ENCODE measurements at places on chromosomes 2 and 18.

DNA sequence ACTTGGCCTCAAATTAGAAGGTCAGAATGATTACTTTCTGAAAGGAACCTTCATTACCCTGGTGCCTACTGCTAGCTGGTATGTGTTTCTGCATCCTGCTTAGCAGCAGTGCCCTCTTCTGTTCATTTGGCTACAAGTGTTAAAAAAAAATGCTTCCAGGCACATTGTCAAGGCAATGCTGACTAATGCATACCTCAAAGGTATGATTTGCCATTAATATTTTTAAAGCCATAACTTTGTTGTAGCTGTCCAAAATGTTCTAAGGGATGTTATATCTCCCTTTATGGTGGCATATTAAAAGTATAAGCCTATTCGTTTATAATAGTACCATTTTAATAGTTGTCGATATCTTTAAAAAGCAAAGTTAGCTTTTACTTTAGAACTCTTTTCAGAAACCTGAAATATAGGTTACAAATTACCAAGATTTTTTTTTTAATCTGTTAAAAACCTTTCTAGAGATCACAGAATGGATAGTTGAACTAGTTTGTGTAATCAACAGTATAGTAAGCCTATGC, 52.0 kb upstream of the FAM171B start:
- DNase-seq, result no peak

DNA sequence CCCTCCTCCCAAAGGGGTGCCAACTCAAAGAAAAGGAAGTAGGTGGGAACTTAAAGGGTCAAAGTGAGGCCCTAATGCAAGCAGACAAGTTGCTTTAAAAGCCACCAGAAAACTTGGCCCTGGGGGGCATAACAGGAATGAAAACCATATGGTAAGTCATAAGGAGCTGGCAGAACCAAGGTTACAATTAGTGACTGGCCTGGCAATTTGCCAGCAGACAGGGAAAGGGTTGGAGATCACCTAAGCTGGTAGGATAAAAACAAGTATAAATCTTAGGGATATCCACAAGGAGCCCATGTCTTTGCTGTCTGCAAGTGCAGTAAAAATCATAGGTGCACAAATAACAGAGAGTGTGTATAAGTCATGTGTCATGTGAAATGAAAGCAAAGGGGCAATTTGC, 256.7 kb upstream of the LRRTM4 start:
- no peak for DNase-seq

DNA sequence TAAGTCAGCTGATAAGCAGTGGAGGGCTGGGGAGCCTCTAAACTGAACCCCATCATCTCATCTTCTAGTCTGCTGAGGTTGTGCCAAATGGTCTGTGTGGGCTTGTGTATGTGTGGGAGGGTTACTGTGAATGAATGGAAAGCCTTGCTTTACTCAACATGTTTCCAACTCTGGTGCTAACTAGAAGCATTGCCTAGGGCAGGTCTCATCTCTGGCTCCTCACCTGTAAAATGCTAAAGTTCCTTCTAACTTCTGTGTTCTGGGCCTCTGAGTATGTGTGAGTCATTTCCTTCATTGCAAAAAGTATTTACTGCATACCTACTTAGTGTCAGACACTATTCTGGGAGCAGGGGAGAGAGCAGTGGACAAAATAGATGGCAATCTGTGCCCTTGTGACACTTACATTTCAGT, 1.3 kb downstream of the LIPG start:
- no peak for DNase-seq

GRCh38 chr18:43710135-43710534, 432.8 kb upstream of the SYT4 start:
- no peak for DNase-seq

DNA sequence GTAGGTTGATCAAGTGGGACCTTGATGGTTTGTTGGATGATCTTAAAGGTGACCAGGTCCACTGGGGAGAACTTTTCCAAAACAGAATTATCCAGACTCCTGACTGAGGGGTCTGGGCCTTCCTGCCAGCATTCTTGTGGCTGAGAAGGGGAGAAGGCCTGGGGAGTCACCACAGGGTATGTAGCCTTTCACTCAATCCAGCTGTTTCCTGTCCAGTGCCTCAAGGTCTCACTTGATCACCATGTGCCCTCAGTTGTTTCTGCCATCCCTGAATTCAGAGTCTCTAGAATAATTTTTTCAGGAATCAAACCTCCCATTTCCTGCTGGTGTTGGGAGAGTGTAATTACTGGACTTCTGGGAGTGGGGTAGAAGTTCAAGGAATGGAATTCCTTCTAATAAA, 54.4 kb upstream of the TANC1 start:
- no peak for DNase-seq
